Caki2 (cell line): ENCODE measurements at places on chromosomes 5 and 9. TPM values are rescaled to one million over a fixed set of nuclear protein-coding genes. Genes with fewer than 3 reads are reported as not detected.

DNA sequence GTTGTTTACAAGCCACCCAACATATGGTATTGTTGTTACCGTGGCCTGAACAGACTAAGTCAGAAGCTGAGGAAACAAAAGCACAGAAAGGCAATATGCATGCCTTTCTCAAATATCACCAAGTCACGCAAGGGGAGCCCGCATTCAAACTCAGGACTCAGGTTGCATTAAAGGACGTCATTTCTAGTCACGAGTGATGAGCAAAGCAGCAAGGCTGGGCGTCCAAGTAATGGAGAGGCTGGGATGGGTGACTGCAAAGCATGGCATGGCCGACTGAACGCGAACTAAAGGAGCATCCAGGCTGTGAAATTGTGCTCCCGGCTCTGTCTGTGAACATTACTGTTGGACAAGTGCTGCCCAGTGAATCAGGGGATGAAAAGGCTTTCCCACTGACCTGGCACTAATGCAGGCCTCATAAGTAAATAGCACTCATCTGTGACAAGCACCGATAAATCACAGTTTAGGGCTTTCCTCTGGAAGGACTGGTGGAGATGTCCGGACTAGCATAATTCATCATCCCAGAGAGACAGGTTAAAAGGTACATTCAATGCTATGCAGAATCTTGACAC, 202.8 kb downstream of the SPOCK1 start:
- DNase-seq, result peak; percentile 93

- no peak for DNase-seq
These were observed 254.8 kb upstream of the PPP1R2B start for GRCh38 chr5:156595132-156595787.

DNA sequence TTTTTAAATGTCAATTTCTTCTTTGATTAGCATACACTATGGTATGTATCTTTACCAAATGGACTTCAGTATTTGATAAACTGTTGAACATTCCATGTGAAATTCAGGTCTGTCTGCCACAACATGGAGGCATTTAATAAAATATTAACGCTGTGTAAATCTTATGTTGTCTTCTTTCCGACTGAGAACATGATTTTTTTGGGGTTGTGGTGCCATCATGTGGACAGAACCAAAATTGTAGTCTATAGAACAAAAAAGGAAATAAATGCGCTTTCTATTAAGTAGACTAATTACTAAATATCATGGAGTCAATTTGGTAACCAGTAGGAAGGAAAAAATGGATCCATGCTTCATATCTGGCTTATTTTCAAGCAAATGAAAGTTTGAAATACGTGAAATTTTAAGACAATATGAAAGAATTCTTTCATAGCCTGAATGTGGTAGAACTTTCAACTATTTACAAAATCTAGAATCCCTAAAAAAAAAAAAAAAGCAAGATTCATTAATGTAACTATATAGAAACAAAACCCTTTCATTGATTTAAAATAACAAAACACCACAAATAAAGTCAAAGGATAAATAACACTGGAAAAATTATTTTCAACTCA, 2.8 kb upstream of the PLK2 start:
- DNase-seq, result peak; percentile 75

DNA sequence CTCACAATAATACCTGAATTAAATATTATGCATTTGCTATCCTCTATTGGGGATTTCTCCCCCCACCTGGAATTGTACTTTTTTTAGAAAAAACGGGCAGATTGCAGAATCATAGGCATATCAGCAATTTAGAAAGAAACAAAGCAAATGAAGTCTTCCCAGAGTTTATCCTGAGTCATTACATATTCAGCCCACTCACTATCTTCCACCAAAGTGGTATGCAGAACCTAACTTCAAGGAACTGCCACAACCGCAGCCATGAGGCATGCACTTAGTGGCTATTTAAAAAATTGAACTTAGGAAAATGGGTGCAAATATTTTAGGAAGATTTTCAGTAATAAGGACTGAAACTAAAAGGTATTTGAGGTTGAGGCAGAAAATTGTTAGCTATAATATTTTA, 48.6 kb downstream of the UBAP1 start:
- DNase-seq, result no peak

Gene KCNN2
- not detected in 2 replicates for total RNA-seq

Gene MYMK
- total RNA-seq, result not detected in 2 replicates

Gene GPX3
- 80.4 and 92.6 TPM in 2 replicates for total RNA-seq
